ENCODE measurements at places on chromosomes 1 and 21.

GRCh38 chr1:240831922-240832321 is 220.0 kb upstream of the GREM2 start:
- no peak for DNase-seq

GRCh38 chr1:158163000-158163947 is 17.4 kb upstream of the CD1D start:
- no peak for DNase-seq

DNA sequence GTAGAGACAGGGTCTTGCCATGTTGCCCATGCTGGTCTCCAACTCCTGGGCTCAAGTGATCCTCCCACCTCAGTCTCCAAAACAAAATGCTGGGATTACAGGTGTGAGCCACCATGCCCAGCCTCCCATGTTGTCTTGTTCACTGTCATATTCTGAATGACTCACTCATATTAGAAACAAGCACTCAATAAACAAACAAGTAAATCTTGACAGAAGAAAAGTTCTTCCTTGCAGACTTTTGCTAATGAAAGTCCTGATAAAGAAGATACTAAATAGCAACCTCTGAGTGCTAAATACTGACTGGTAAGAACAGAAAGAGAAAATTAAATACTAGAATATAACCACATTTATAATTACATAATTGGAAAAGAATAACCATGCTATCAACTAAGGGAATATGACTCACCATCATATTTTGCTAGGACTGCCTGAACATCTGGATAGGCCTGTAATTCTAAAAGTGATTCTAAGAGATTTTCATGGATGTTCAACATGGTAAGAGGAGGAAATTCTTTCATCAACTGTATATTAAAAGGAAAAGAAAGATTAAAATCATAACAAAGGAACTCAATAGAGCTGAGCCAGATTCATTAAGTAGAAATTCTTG is 37.3 kb downstream of the ST7L start:
- no peak for DNase-seq

- DNase-seq: no peak
Measured at GRCh38 chr1:216075339-216075738, 347.9 kb downstream of the USH2A start.

- no peak for DNase-seq
Measured at GRCh38 chr1:178530037-178530402, 17.1 kb downstream of the TEX35 start.

DNA sequence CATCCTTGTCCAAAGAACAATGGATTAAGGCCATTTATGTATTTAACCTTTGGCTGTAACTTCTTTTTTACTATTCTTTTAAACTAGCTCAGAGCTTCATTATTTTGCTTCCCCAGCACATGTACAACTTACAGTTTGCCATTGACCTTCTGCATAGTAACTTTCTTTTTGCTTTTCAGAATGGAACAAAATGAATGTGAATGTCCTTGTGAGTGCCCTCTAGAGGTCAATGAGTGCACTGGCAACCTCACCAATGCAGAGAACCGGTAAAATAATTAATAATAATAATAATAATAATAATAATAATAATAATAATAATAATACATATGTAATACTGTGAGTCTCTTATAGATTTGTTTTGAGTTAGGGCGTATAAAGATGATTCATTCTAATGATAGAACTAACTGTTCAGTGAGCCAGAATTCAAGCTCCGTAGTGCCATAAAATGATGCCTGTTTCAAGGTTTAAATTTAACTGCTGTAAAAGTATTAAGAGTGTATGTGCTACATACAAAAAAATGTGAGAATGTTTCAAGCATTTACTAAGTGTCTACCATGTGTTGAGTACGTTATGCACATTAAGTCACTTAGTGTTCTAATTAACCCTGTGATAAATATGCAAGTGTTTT is 69.0 kb upstream of the RAVER2 start:
- DNase-seq: no peak

GRCh38 chr21:45306832-45307571 is 19.3 kb upstream of the POFUT2 start:
- no peak for DNase-seq

DNA sequence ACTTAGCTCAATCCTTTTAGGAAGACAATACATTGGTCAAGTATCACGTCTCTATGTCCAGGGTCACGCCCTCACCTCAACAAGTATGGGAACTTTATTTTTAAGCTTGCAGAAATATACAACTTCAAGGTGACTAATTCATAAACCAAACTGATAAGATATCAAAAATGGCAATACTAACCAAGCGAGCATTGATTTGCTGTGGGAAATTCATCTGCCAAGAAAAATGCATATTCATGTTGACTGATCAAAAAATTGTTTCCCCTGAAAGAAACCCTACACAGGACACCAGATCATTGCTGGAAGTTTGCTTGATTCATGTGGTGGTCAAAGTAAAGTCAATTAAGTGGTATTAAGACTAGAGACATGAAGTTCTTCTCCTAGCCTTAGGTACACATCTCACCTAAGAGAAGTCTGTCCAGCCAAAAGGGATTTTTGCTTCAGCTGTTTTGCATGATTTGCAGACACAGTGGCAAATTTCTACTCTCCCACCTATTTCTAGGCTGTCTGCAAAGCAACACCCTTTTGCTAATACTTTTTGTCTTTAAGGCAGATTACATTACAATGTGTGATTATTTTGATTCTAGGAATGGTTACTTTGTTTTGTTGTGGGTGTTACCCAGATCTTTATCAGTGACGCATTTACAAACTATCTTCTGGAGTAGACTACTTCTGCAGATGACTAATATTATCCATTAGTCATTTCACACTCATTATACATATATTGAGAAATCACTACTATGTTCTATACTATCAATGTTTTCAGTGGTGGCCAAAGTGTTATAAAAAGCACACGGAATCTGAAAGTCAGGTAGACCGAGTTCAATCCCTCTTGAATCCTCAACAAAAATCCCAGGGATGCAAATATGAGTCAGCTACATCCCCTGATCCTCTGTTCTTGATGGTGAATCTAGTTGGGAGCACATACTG is 12.4 kb downstream of the SAMSN1 start:
- no peak for DNase-seq

- no peak for DNase-seq
Measured at GRCh38 chr21:20720623-20721022, 277.6 kb upstream of the NCAM2 start.

DNA sequence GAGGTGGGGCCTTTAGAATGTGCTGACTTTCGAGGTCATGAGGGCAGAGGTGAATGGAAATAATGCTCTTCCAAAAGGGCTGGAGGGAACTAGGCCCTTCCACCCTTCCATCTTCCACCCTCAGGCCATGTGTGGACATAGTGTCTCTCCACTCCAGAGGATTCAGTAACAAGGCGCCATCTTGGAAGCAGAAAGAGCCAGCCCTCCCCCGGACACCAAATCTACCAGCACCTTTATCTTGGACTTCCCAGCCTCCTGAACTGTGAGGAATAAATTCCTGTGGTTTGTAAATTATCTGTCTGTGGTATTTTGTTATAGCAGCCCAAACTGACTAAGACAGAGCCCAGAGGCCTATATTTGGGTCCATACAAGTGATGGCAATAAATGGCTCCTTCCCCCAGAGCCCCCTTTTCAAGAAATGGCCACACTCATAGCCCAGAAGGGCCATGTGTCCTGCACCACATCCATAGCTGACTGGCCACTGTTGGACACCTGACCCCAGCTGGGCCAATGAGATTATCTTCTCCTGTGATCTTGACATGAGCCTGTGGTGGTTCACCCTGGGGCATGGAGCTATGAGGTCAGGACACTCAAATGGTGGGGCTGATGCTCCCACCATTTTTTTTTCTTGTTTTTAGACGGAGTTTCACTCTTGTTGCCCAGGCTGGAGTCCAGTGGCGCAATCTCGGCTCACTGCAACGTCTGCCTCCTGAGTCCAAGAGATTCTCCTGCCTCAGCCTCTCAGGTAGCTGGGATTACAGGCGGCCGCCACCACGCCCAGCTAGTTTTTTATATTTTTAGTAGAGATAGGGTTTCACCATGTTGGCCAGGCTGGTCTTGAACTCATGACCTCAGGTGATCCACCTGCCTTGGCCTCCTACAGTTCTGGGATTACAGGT is 114.9 kb downstream of the RRAGC start:
- DNase-seq: no peak

GRCh38 chr1:96416111-96416595 is 305.4 kb upstream of the PTBP2 start:
- DNase-seq: no peak

- peak; percentile 3 for DNase-seq
Measured at GRCh38 chr1:7783178-7783711, 846 bp upstream of the PER3 start.

GRCh38 chr21:34157521-34157920 is 84.1 kb downstream of the MRPS6 start:
- DNase-seq: no peak

DNA sequence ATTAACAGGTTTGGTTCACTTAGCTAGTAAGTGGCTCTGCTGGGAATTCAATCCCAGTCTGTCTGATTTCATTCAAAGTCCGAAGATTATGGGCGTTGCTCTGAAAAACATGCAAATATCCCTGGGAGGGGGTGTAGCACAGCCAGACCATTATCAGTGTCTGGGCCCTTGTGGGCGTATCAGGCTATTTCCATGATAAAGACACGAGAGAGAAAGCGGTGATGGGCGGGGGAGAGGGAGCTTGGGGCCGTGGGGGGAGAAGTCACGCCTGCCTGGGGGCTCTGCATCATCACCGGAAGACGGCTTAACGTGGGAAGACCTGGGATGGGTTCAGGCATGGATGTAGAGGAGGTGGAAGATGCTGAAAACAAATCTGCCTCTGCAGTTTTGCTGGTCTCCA is 25.8 kb downstream of the IL6R start:
- DNase-seq: no peak

DNA sequence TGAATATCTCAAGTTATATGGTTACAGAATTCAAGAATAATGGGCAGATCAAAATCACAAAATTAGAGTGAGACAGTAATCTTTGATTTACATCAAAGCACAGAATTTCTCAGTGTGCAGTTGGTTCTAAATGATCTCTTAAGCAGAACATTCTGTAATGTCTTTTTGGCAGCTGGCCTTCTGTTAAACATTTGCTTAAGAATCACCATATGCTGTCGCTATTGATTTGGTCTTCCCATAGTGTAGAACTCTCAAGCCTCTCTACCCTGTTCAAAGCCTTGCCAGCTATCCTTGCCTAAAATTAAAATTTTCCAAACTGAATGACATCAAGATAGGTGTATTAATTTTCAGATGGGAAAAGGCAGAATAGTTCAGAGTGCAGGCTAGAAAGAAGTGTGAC is 38.9 kb upstream of the ERO1B start:
- no peak for DNase-seq

- no peak for DNase-seq
Measured at GRCh38 chr1:70916034-70916427, 131.6 kb downstream of the PTGER3 start.

- no peak for DNase-seq
Measured at GRCh38 chr1:201039418-201039817, 15.9 kb upstream of the KIF21B start.

DNA sequence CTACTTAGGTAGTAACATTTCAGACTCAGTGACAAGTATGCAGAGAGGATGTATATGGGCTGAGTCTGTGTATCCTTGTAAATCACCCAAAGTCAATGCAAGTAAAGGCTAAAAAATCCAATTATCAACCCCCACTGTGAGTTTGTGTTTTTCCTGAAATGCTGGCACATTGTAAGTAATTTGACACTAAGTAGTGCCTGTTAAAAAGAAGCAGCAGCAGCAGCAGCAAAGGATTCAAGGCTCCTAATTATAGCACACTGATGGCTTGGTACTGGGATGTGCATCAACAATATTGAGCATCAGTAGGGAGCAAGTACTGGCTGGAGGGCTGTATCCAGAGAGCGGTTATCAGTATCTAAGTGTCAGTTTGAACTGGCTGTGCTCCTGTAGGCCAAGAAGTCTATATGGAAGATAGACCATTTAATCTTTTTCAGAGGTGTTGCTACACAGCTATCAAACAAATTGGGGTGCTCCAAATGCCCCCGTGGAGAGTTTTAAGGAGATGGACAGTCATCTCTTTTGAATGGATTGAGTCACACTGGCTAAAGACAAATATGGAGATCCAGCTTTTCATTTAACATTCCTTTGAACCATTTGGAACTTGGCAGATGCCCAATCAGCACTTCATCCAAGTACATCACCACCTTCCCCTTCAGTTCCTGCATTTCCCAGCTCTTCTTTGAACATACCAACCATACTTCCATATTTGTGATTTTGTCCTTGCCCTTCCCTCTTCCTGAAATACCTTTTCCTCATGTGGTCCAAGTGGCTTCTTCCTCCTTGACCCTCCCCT is 241.2 kb upstream of the ST6GALNAC5 start:
- DNase-seq: peak; percentile 56

GRCh38 chr21:33943293-33943692 is 27.7 kb upstream of the ATP5PO start:
- DNase-seq: no peak

DNA sequence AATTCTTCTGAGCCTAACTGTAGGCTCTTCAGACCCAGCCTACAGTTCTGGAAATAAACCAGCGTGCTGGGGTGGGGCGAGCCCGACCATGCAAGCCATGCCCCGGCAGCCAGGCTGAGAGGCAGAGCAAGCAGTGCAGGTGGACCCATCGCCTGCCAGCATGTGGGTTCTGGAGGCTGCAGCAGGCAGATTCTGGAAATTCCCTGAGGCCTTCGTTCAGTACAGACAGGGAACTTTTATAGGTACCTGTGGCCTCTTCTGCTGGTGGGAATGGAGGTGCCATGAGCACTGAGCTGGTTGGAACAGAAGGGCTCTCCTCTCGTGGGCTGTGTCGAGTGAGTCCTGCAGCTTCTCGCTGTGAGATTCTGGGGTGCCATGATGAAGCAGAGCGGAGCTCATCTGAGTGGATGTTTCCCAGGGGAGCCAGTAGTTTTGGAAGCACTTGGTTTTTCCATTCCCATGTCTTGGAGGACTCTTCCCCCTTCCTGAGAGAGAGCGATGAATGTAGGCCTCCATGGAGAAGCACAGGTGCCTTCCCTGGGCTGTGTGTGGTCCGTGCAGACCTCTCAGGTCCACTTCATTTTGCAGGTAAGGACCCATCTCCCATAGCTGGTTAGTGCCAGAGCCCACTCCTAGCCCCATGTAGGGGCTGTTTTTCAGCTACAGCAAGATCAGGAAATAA is 94.1 kb downstream of the PCBP3 start:
- DNase-seq: no peak

DNA sequence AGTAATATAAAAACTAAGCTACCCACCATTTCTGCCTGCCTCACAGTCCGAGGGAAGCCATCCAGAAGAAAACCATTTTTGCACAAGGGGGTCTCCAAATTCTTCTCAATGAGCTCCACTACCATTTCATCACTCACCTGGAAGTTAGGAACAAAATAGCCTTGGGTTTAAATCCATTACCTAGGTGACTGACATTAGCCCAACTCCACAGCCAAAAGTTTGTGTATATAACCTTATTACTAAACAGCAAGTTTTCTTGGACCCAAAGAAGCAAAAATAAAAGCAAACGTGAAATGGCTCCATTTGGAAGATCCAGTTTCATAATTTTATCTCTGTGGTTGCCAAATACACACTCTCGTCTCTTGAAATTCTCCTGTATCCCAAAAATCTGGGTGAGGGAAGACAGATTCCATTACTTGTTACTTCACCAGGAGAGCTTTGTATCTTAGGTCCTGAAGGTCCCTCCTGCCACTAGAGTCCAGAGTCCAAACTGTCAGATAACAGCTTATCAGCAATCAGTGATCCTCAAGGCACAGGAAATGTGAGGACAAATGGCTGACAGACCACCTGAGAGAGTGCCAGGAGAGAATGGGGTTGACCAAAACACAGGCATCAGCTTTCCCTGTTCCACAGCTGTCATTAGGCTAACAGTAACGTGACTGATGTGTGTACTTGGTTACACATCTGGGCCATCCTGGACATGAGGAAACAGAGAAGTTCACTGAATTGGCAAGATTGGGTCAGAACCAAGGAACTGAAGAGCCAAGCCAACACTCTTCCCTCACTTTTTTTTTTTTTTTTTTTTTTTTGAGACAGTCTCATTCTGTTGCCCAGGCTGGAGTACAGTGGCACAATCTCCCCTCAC is 14.9 kb downstream of the AK2 start:
- DNase-seq: no peak

Data from NCI-H524 treated with DMSO at 0.1 percent for 48 hours (cell line).